ENCODE measurements at places on chromosomes 5 and 9.

- DNase-seq, result no peak
Measured at GRCh38 chr5:112965733-112966306, 10.8 kb upstream of the DCP2 start.

- DNase-seq, result no peak
Measured at GRCh38 chr5:36743891-36744772, 132.4 kb upstream of the NIPBL start.

DNA sequence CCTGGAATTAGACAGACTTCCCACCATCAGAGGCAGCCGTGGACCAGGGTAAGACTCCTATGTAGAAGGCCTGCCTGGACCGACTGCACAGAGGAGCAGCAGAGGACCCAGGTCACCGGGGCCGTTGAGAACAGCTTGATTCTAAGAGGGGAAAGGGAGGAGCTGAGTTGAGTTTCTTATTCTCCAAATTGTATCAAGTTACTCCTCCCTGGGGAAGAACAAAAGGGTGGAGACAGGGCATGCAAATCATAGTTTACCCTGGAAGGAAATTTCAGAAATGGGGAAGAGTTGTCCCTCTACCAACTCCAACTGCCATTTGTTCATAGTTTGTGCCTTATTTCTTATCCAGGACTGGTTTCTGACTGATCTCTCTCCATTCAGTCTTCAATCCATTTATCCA, 20.9 kb upstream of the SLC31A2 start:
- DNase-seq, result no peak

GRCh38 chr9:16964228-16964627, 93.8 kb upstream of the BNC2 start:
- no peak for DNase-seq

GRCh38 chr5:88389338-88390095, 120.9 kb upstream of the TMEM161B start:
- DNase-seq, result no peak

Data from stimulated activated CD4-positive, alpha-beta T cell treated with anti-CD3 and anti-CD28 coated beads, Interleukin-1b, Interleukin-23, amount 100 ng/mL, for 1 hour (primary cell).